Thymus (tissue), 14 donors: ENCODE measurements at places on chromosomes 4 and X. TPM values are rescaled to one million over a fixed set of nuclear protein-coding genes. Genes with fewer than 3 reads are reported as not detected.

DNA sequence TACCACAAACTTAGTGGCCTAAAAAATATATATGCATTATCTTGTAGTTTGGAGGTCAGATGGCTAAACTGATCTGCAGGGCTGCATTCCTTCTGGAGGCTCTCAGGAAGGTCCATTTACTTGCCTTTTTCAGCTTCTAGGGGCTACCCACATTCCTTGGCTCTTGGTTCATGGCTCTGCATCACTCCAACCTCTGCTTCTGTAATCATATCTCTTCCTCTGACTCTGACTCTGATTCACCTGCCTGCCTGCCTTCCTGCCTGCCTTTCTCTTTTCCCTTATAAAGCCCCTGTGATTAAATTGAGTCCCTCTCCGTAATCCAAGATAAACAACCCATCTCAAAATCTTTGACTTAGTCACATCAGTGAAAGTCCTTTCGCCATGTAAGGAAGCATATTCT, 25.0 kb upstream of the FRMPD4 start:
- H3K27ac ChIP-seq: no peak overlapping the region
- H3K4me1 ChIP-seq: no peaks in the 10 kb centered on the region
- no peaks in the 10 kb centered on the region for H3K36me3 ChIP-seq
- DNase-seq: no peak
- no peak overlapping the region for H3K4me3 ChIP-seq

DNA sequence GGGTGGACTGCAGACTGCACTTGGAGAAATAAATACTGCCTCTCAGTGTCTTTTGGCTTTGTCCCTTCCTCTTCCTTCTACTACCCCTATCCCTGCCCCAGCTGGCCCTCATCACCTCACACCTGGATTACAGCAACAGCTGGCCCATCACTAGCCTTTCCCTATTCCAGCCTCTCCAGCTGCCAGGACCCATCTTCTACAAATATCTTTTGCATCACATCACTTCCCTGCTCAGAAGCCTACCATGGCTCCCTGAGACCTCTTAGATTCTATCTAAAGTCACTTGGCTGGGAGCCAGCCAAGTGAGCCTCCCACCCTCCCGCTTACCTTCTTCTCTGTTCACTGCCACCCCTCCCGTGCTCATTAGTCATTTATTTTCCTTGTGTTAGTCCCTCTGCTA, 66.8 kb downstream of the TSC22D3 start:
- H3K4me1 ChIP-seq: peaks cover 12% of the 10 kb centered on the region
- no peaks in the 10 kb centered on the region for H3K27me3 ChIP-seq
- peaks cover 7% of the 10 kb centered on the region for H3K36me3 ChIP-seq
- DNase-seq: no peak

- H3K4me1 ChIP-seq: peaks cover 6% of the 10 kb centered on the region
- H3K27ac ChIP-seq: no peak overlapping the region
- H3K36me3 ChIP-seq: peaks cover 3% of the 10 kb centered on the region
- no peaks in the 10 kb centered on the region for H3K27me3 ChIP-seq
- H3K4me3 ChIP-seq: no peak overlapping the region
These were observed 17.3 kb upstream of the CLNK start for GRCh38 chr4:10701702-10702460.

- H3K27ac ChIP-seq: no peak overlapping the region
- H3K27me3 ChIP-seq: no peaks in the 10 kb centered on the region
- no peaks in the 10 kb centered on the region for H3K36me3 ChIP-seq
- no peaks in the 10 kb centered on the region for H3K4me1 ChIP-seq
These were observed 564.7 kb upstream of the ACTRT1 start for GRCh38 chrX:128616933-128617332.

GRCh38 chrX:31036895-31037294, 34.9 kb downstream of the FTHL17 start:
- no peaks in the 10 kb centered on the region for H3K27me3 ChIP-seq
- H3K27ac ChIP-seq: no peak overlapping the region
- no peak overlapping the region for H3K4me3 ChIP-seq

GLOD5 gene
- total RNA-seq: not detected

DNA sequence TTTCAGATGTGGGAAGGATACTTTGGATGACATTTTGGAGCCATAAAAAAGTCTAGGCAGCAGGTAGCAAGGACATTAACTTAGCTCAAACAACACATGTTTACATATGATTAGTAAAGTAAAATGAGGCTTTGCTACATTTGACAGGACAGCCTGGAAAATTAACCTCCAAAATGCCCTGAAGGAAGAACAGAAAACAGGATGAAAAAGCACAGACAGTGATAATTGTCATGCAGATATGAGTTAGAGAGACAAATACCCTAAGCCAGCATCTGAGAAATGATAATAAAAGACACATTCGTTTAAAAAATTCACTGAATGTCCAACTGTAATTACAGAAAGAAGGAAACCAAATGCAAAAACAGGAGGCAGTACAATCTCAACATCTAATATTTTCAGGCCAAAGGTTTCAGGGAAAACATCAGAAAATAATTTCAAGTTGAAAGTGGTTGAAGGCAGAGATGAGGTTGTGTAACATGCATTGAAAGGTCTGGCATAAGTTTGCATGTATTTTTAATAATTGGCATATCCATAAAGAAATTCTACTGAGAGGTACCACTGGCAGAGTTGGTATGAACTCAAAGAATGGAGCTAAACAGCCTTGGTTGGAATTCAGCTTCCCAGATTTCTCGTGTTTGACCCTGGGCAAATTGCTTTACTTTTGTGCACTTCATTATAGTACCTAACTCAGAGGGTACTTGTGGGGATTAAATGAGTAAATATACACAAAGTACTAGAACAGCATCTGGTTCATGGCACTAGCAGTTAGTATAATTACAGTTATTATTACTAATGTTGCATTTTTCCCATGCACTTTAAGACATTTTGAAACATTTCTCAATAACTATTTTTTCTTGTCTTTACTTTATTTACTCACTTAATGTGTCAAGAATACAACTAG, 54.4 kb upstream of the MAP9 start:
- no peak for DNase-seq
- no peaks in the 10 kb centered on the region for H3K27me3 ChIP-seq
- H3K27ac ChIP-seq: no peak overlapping the region
- no peak overlapping the region for H3K4me3 ChIP-seq
- no peaks in the 10 kb centered on the region for H3K4me1 ChIP-seq

DNA sequence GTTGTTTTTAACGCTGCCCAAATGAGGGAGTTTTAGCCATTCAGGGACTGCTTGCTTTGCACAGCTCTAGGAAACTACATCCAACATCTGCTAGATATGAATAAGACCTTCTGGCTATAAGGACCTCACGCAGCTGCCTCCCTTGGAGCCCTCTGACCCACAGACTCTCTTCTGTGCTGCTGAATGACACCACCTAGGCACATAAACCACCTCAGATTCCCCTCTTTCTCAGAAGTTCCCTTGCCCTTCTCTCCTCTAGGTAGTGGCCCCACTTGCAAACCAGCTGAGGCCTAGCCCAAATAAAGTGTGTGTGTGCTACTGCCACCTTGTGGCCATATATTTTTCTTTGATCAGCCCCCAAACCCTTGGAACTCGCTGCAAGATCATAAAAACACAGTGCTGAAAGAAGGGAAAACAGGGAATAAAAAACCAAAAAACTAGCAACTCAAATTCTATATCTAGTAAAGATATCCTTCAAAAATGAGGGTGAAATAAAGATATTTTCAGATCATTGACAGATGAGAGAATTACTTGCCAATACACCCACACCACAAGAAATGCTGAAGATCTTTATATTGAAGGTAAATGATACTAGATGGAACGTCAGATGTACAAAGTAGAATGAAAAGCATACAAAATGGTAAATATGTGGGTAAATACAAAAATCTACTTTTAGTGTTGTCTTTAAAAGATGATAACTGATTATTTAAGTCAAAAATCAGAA, 265.9 kb downstream of the ADAMTS3 start:
- H3K36me3 ChIP-seq: no peaks in the 10 kb centered on the region
- peak; percentile 50 for DNase-seq
- no peaks in the 10 kb centered on the region for H3K4me1 ChIP-seq

EGFL6 gene
- 2.4 TPM for total RNA-seq

- H3K4me1 ChIP-seq: no peaks in the 10 kb centered on the region
- H3K4me3 ChIP-seq: no peak overlapping the region
- no peaks in the 10 kb centered on the region for H3K27me3 ChIP-seq
- no peak for DNase-seq
- H3K27ac ChIP-seq: no peak overlapping the region
These were observed 14.3 kb upstream of the GABRB1 start for GRCh38 chr4:47017081-47017480.

- DNase-seq: no peak
- H3K36me3 ChIP-seq: no peaks in the 10 kb centered on the region
- no peak overlapping the region for H3K27ac ChIP-seq
- H3K4me3 ChIP-seq: no peak overlapping the region
- H3K4me1 ChIP-seq: no peaks in the 10 kb centered on the region
These were observed 506.1 kb downstream of the IL15 start for GRCh38 chr4:142142366-142143054.

- no peak for DNase-seq
- H3K4me3 ChIP-seq: no peak overlapping the region
- H3K27me3 ChIP-seq: no peaks in the 10 kb centered on the region
- H3K4me1 ChIP-seq: no peaks in the 10 kb centered on the region
These were observed 53.5 kb upstream of the IL21 start for GRCh38 chr4:122674371-122674770.

PGRMC1 gene
- 43.1 TPM for total RNA-seq

- no peak for DNase-seq
- H3K27ac ChIP-seq: no peak overlapping the region
These were observed 98.8 kb upstream of the NOCT start for GRCh38 chr4:138916763-138917162.

EOLA1 gene
- 18.1 TPM for total RNA-seq

OTC gene
- 0.05 TPM for total RNA-seq

- H3K4me3 ChIP-seq: no peak overlapping the region
- H3K36me3 ChIP-seq: no peaks in the 10 kb centered on the region
- H3K4me1 ChIP-seq: no peaks in the 10 kb centered on the region
- H3K27me3 ChIP-seq: no peaks in the 10 kb centered on the region
These were observed 30.5 kb downstream of the NHSL2 start for GRCh38 chrX:71941145-71941544.

DNA sequence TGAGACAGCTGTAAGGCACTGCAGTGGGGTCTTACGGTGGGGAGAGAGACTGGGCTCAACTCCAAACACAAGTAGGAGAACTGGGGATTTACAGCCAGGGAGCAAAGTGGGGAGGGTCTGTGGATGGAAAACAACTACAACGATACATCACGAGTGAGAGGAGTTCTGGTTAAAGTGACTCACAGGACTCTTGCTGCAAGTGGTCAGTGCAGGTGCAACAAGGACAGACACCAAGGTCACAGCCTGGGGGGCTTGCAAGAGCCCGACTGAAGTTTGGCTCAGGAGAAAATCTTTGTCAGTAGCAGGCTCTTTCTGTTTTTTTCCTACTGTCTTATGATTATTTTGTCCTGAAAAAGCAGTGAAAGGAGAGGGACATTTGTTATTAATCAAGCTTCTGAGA, 10.1 kb upstream of the FAT1 start:
- no peak overlapping the region for H3K27ac ChIP-seq
- no peaks in the 10 kb centered on the region for H3K36me3 ChIP-seq
- H3K4me3 ChIP-seq: no peak overlapping the region

GRCh38 chr4:119314356-119314755, 7.6 kb downstream of the FABP2 start:
- no peak for DNase-seq
- H3K4me3 ChIP-seq: no peak overlapping the region
- H3K4me1 ChIP-seq: no peaks in the 10 kb centered on the region
- H3K27ac ChIP-seq: no peak overlapping the region
- no peaks in the 10 kb centered on the region for H3K27me3 ChIP-seq

DNA sequence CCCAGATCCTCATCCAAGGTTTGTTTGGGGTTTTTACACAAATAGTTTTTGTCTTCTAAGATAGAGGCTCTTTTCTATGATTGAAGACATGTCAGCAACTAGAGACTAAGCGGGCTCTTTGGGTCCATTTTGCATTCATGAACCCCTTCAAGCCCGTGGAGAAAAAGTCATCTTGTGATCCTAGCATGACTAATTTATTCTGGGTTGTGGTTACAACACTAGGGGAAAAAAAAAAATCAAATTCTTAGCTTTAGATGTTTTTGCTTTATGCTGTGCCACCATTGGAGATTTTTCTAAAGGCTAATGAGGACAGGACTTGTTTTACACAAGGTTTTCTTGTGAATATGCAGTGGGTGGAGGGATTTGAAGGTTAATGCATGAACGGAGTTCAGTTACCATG, 440.0 kb downstream of the PCDH7 start:
- H3K27ac ChIP-seq: no peak overlapping the region
- no peak overlapping the region for H3K4me3 ChIP-seq
- H3K4me1 ChIP-seq: no peaks in the 10 kb centered on the region
- DNase-seq: no peak
- no peaks in the 10 kb centered on the region for H3K36me3 ChIP-seq

DNA sequence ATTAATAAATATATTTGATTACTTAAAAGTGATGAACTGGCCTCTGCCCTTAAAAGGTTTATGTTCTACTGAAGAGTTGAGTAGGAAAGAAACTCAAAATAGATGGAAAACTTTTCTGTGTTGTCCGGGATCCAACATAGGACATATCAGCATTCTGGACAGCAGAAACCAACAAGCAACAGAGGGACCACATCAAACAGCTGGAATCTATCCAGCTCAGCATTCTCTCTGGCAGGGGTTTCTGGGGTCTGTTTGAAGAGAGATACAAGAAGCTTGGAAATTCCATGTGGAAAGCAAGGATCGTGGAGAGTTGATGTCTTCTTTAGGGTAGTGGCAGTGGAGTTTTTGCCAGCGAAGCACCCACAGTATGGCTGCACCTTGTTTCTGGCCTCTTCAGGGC, 43.6 kb downstream of the ZCCHC12 start:
- H3K4me3 ChIP-seq: no peak overlapping the region
- H3K4me1 ChIP-seq: no peaks in the 10 kb centered on the region
- H3K27ac ChIP-seq: no peak overlapping the region
- no peaks in the 10 kb centered on the region for H3K27me3 ChIP-seq

RBM47 gene
- 7.9 TPM for total RNA-seq

SHROOM2 gene
- total RNA-seq: 2.3 TPM

COPS4 gene
- total RNA-seq: 61.4 TPM

GRCh38 chr4:145583191-145584055, 35.8 kb upstream of the MMAA start:
- no peak overlapping the region for H3K4me3 ChIP-seq
- no peak overlapping the region for H3K27ac ChIP-seq
- H3K27me3 ChIP-seq: no peaks in the 10 kb centered on the region
- H3K36me3 ChIP-seq: no peaks in the 10 kb centered on the region
- H3K4me1 ChIP-seq: no peaks in the 10 kb centered on the region

TECRL gene
- total RNA-seq: 0.09 TPM

GRCh38 chr4:150784305-150784704, 202.4 kb downstream of the MAB21L2 start:
- no peak overlapping the region for H3K4me3 ChIP-seq
- peaks cover 2% of the 10 kb centered on the region for H3K36me3 ChIP-seq
- no peaks in the 10 kb centered on the region for H3K4me1 ChIP-seq

PASD1 gene
- 0.05 TPM for total RNA-seq

- H3K36me3 ChIP-seq: no peaks in the 10 kb centered on the region
- H3K4me1 ChIP-seq: peaks cover 3% of the 10 kb centered on the region
- peak; percentile 19 for DNase-seq
- no peak overlapping the region for H3K27ac ChIP-seq
- H3K27me3 ChIP-seq: no peaks in the 10 kb centered on the region
- H3K4me3 ChIP-seq: no peak overlapping the region
These were observed 51.8 kb downstream of the RBPJ start for GRCh38 chr4:26372525-26373172.

MAGEA2 gene
- total RNA-seq: not detected

GRCh38 chr4:185298728-185299430, 89.5 kb downstream of the SNX25 start:
- no peaks in the 10 kb centered on the region for H3K4me1 ChIP-seq
- H3K4me3 ChIP-seq: no peak overlapping the region
- H3K27me3 ChIP-seq: no peaks in the 10 kb centered on the region
- no peak for DNase-seq
